Chondrocyte (in vitro differentiated cells): ENCODE measurements at places on chromosomes 5 and 9.

DNA sequence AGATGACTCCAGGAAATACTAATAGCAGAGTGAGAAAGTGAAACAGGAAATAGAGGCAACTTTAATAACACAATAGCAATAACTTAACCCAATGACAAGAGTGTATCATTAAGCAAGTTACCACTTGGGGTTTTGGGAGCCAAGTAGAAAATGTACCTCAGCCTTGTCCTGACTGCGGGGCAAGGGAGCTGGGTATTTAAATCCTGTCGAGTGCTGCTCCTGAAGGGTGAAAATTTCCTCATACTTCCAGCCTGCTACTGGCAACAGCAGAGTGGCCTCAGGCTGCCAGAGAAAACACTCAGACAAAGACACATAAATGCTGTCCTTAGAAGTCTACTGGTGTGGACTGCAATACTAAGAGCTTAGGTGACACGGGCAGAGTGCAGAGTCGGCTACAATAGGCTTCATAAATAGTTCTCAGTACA is 112.5 kb upstream of the EMB start:
- DNase-seq = no peak

DNA sequence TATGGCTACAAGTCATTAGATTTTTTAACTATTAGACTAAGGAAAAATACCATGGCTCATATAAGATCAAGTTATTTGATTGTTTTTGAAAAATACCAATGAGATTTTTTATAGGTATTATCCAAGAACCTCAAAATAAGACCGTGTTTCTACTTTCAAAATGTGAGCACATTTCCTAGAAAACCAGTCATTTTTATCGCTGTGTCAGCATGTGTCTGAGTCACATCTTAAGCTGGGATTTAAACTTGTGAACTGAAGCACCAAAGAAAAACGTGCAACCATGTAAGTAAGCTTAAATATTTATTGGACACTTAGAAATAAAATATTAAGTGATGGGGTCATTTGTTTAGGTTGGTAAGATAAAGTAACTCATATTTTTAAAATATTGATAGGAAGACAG is 1676.0 kb upstream of the NUDT12 start:
- no peak for DNase-seq

- no peak for DNase-seq
Observed at GRCh38 chr9:79953908-79954307, 382.1 kb downstream of the TLE4 start.

DNA sequence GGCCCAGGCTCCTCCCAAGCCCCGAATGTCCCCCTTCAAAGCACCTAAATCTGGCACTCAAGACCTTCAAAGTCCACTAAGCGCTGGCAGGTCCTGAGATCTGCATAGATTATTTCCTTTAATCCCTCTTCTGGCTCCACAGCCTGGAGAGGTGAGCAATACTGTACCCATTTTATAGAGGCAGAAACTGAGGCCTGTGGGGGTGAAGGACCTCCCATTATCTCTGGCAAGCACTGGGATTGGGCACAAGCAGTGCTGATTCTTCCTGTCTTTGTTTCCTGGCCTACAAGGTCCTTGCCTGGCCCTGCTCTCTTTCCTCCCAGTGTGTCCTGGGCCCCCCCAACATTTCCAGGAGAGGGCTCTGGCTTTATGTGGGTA is 252.3 kb downstream of the PBX3 start:
- DNase-seq = peak; percentile 10

DNA sequence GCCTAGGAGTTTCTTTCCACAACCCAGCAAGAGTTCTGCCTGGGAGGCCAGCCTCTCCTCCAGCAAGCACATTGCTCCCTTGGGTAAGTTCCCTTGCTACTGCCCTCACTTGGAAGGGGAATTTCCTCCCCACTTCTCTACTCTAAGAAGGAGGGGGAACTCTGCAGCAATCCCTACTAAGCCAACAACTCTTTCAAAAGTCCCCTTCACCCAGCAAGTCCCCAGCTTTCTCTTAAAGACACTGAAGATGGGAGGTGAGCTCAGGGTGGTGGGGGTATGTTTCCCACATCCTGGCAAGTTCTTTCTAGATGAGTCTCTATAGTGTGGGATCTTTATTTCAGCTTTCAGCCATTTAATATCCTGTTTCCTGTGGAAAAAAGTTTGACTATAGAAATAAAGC is 49.0 kb downstream of the PDE8B start:
- no peak for DNase-seq
